ENCODE measurements at places on chromosomes 1 and 21. TPM values are rescaled to one million over a fixed set of nuclear protein-coding genes. Genes with fewer than 3 reads are reported as not detected.
A peak's percentile ranks its signal among the peaks of the same experiment; 100 is the strongest.

The PCBP3 gene
- 6.6 TPM for total RNA-seq

The TTC39A gene
- 0.19 TPM for total RNA-seq

GRCh38 chr21:25568246-25568645 is 39.0 kb downstream of the MRPL39 start:
- H3K27ac ChIP-seq, result peak overlapping the region; percentile 94
- no peaks in the 10 kb centered on the region for H3K27me3 ChIP-seq
- H3K4me3 ChIP-seq, result peak overlapping the region; percentile 80

DNA sequence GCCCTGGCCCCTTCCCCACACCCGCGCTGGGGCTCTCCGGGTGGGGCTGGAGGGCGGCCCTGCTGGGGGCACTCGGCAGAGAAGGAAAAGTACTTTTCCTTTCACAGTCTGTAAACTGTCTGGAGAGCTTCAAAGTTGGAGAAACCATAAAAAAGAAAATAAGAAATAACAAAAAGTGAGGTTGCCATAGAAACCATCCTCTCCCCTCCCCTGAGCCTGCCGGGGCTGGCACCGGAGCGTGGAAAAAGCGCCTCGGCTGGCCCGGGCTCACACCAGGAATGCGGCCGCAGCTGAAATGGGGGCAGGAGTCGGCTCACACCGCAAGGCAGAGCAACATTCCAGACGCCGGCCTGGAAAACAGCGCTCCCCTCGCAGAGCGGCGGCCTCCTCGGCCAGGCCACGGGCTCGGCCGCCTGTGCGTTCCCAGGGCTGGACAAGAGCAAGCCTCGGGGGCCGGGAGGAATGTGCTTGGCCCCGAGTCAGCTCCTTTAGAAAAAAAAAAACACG is 69.2 kb downstream of the MORN1 start:
- H3K4me3 ChIP-seq, result no peak overlapping the region
- no peaks in the 10 kb centered on the region for H3K36me3 ChIP-seq
- H3K27ac ChIP-seq, result no peak overlapping the region
- H3K27me3 ChIP-seq, result no peaks in the 10 kb centered on the region

- H3K4me1 ChIP-seq, result no peaks in the 10 kb centered on the region
- DNase-seq, result no peak
These were observed 37.1 kb upstream of the EXO1 start for GRCh38 chr1:241810769-241811405.

GRCh38 chr1:67890857-67891256 is 57.6 kb upstream of the GNG12 start:
- H3K27ac ChIP-seq, result no peak overlapping the region
- H3K27me3 ChIP-seq, result peaks cover 15% of the 10 kb centered on the region
- H3K4me3 ChIP-seq, result no peak overlapping the region
- DNase-seq, result no peak
- peaks cover 3% of the 10 kb centered on the region for H3K4me1 ChIP-seq
- H3K36me3 ChIP-seq, result no peaks in the 10 kb centered on the region

GRCh38 chr1:9375912-9376311 is 83.2 kb downstream of the SPSB1 start:
- no peak overlapping the region for H3K27ac ChIP-seq
- no peaks in the 10 kb centered on the region for H3K4me1 ChIP-seq
- no peaks in the 10 kb centered on the region for H3K36me3 ChIP-seq
- no peak overlapping the region for H3K4me3 ChIP-seq

Measured in activated CD4-positive, alpha-beta memory T cell treated with anti-CD3 and anti-CD28 coated beads for 36 hours (primary cell).